ENCODE measurements at places on chromosomes 1 and 21.
A peak's percentile ranks its signal among the peaks of the same experiment; 100 is the strongest.

- no peak for DNase-seq
These were observed 107.7 kb upstream of the TMPRSS2 start for GRCh38 chr21:41615613-41616012.

DNA sequence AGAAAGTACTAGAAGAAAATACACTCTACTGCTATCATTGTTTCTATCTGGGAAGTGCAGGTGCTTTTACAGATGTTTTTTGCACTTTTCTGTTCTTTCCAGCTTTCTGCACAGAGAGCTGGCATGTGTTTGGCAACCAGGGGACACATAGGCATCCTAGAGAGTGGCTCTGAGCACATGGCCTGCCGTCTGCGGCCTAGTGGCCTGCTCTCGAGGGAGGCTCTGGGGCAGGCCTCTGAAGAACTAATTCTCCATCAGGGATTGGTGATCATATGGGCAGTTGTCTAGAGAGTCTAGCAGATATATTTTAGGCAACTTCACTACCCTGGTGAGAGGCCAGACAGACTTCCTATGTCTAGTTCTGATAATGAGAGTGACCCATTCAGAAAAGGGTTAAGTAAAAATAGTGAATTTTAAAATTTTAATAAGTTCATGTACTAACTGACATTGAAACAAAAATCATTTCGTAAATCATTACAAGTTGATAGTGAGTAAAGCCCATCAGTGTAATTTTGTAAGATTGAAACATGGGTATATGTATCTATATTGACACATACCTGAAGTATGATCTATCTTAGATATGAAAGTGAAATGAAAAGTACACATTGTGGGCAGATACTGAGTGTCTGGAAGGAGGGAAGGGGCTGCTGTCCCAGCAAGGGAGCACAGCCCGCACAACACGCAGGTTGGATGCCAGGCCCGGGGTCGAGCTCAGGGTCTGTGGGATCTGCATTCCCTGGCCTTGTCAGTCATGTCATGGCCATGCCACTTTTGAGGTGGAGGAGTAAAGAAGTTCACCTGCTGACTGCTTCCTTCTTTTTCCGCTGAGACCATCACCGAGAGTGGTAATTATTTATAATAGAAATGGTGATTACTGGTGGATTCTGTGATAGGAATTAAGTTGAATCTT lies 79.8 kb downstream of the PCBP3 start:
- DNase-seq = no peak

GRCh38 chr1:223143537-223144248 lies 645 bp upstream of the TLR5 start:
- no peak for DNase-seq

DNA sequence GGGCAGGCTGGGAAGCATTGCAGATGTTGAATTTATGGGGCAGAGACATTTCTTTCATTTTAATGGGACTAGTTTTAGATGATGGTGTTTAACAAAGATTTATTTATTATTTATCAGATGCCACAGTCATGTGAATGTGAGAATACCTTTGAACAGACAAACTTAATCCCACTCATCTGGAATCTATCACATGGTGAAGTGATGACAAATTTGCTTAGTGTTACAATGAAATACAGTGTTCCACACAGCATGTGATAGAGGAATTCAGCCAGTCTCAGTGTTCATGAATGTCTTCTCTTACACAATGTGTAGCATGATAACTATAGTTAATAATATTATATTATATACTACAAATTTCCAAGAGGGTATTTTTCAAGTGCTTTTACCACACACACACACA lies 1361.7 kb upstream of the B3GALT2 start:
- DNase-seq = no peak

DNA sequence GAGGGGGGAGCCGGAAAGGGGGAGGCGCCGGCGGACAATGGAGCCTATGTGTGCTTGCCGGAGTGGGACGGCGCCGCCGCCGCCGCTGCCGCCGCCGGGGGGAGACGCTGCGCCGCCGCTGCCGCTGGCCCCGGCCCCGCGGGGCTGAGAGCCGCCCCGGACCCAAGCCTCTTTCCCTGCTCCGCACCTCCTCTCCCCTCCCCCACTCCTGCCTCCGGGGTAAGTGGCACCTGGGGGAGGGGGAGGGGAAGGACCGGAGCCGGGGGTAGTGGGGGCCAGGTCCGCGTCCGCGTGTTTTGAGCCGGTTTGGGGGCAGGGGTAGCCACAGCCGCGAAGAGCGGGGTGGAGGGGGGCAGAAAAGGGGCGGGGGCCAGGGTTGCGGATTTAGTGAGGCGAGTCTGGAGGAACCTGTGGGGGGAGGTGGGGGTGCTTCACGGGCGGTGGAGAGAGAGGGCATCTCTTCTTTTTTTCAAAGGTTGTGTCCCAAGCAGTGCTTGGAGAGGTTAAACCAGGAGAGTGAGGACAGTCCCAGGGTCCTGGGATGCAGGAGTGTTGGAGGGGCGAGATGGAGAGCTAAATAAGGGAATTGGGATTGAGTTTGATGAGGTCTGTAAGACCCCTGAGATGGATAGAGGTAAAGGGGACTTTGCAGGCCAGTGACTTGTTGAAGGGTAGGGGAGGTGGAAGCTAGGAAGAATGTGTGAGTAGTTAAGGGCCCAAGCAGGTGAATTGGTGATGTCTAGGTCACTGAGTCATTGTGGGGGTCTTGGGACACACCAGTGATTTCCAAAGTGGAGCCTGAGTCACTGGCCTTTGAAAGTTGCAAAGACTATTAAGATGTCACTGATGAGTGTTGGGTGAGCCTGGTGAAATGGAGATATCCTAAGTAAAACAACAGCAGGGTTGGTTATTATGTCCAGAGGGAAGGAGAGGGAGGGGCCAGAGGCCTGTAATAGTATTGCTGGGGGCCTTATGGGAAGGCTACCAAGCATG lies 59.1 kb downstream of the BCL9 start:
- DNase-seq = peak; percentile 10

Data from stimulated activated CD8-positive, alpha-beta memory T cell treated with anti-CD3 and anti-CD28 coated beads, Interleukin-15, amount 100 ng/mL, for 4 hours (primary cell).